ENCODE measurements at places on chromosomes 4 and X.
A peak's percentile ranks its signal among the peaks of the same experiment; 100 is the strongest.

DNA sequence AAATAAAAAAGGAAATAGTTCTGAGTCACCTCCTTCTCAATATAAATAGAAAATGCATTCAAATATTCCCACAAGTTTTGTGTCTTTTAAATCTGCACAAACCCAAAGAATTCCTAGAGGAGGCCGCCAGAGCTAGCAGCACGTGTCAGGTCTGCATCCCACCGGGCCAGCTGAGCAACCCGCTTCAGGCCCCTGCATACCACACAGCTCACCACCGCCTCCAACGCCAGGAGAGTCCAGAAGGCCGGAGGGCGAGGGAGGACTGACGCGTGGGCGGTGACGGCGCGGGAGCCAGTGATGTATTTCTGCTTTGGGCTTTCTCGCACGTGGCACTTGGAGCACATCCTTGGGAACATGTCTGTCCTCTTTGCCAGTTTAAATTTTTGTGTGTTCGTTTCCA, 61.9 kb upstream of the CLDN34 start:
- no peaks in the 10 kb centered on the region for H3K27me3 ChIP-seq
- peaks cover 36% of the 10 kb centered on the region for H3K4me1 ChIP-seq
- H3K4me3 ChIP-seq: no peak overlapping the region
- DNase-seq: no peak
- peak overlapping the region; percentile 96 for H3K27ac ChIP-seq

DNA sequence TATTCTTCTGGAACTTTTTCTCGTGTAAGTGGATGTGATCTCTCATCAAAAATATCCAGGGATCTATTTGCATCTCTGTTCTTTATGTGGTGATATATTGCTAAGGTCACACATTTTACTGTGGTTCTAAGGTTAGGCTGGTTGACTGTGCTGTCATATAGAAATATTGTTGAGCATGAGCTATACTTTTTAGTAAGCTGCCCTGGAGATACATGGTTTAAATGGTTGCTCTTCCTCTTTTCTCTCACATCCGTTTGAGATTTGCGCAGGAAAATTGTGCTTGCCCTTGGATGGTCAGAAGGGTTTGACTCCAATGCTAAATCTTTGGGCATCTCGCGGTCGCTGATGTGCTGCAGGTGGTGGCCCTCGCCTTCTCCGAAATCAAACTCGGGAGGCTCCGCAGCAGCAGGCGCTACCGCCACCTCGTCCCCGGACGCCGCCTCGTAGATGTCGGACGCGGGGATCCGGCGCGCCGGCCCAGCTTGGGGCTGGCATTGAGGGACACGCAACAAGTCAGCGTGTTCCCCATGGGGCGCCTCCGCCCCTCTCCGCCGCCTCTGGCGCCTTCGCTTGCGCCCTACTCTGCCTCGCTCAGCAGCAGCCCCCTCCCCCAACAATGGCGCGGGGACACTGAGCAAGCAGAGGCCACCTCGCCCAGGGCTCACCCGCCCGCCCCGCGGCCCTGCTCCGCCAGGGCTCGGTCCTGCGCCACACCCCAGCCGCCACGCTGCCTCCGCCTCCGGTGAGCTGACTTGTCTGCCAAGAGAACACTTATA, 154.5 kb downstream of the MSN start:
- H3K27ac ChIP-seq: no peak overlapping the region
- H3K4me3 ChIP-seq: peak overlapping the region; percentile 20
- H3K4me1 ChIP-seq: no peaks in the 10 kb centered on the region

DNA sequence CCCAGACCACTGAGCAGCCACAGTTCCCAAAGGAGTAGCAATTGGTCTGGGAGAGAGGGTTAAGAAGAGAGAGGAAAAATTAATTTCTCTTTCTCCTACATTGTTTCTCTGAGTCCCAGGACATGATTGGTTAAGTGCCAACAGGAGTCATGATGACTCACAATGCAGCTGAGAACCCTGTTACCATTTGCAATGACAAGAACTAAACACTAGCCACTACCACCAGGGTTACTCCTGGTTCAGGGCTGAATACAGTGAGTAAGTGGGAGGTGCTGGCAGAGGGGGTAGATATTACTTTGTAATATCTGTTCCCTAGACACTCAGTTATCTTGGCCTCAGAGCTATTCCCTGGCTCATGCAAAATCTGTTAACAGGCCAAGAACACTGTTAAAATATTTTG, 18.0 kb downstream of the ETDC start:
- no peaks in the 10 kb centered on the region for H3K27me3 ChIP-seq
- no peaks in the 10 kb centered on the region for H3K36me3 ChIP-seq
- no peaks in the 10 kb centered on the region for H3K4me1 ChIP-seq

DNA sequence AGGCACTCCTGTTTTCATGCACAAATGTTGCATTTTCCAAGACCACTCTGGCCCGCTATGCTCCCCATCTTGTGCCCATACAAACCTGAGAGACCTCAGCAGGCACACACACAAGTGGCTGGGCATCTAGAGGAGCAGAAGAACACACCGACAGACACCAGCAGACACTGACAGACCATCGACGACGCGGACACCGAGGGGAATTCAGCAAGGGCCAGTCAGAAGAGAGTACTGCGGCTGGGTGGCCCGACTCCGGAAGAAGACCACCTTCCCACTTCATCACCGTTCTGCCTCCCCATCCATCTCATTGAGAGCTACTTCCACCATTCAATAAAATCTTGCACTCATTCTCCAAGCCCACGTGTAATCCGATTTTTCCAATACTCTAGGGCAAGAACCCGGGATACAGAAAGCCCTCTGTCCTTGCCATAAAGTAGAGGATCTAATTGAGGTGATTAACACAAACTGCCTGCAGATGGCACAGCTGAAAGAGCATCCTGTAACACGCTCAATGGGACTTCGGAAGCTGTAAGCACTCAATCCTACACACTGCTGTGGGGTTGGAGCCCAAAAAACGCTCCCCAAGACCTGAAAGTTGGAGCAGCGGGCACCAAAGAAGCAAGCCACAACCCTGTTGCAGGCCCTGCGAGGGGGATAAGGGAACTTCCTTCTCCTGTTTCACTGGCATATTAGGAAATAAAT, 780.9 kb downstream of the ARAP2 start:
- no peaks in the 10 kb centered on the region for H3K4me1 ChIP-seq
- no peak overlapping the region for H3K4me3 ChIP-seq
- H3K36me3 ChIP-seq: no peaks in the 10 kb centered on the region

DNA sequence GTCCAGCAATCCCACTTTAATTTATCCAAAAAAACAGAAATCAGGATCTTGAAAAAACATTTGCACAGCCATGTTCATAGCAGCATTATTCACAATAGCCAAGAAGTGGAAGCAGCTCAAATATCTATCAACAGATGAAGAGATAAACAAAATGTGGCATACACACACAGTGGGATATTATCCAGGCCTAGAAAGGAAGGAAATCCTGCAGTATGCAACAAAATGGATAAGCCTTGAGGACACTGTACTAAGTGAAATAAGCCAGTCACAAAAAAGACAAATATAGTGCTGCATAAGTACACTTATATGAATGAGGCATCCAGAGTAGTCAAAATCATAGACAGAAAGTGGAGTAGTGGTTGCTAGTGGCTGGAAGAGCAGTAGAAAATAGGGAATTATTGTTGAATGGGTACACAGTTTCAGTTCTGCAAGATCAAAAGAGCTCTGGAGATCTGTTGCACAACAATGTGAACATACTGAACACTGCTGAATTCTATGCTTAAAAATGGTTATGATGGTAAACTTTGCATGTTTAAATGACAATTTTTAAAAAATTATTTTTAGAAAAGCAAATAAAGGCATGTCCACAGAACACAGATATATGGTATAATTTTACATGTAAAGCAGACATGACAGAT, 25.6 kb downstream of the CHM start:
- H3K36me3 ChIP-seq: no peaks in the 10 kb centered on the region
- no peaks in the 10 kb centered on the region for H3K27me3 ChIP-seq
- H3K27ac ChIP-seq: no peak overlapping the region
- H3K4me1 ChIP-seq: no peaks in the 10 kb centered on the region
- DNase-seq: no peak

- H3K4me1 ChIP-seq: peaks cover 7% of the 10 kb centered on the region
- no peaks in the 10 kb centered on the region for H3K27me3 ChIP-seq
- H3K4me3 ChIP-seq: no peak overlapping the region
- H3K27ac ChIP-seq: no peak overlapping the region
- H3K36me3 ChIP-seq: no peaks in the 10 kb centered on the region
- DNase-seq: no peak
These were observed 52.6 kb downstream of the ZFYVE28 start for GRCh38 chr4:2365913-2366210.

DNA sequence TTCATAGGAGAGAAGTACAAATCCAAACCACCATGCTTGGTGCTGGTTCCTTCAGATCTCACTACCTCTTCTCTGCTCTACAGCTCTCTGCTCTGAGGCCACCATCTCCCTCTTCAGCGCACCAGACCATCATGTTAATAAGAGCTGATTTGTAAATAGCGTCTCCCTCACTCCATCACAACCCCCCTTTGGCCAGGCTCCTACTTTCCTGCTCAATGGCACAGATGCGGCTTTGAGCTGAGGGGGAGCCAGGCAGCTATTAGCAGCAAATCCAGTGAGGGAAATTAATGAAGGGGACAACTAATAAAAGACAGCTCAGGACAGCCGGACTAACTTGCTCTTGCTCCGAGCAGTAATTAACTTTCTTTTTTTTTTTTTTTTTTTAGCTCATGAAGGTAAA, 13.1 kb downstream of the NEUROG2 start:
- DNase-seq: no peak
- no peaks in the 10 kb centered on the region for H3K36me3 ChIP-seq
- no peak overlapping the region for H3K4me3 ChIP-seq
- H3K27me3 ChIP-seq: peaks cover 48% of the 10 kb centered on the region
- no peak overlapping the region for H3K27ac ChIP-seq
- H3K4me1 ChIP-seq: no peaks in the 10 kb centered on the region

DNA sequence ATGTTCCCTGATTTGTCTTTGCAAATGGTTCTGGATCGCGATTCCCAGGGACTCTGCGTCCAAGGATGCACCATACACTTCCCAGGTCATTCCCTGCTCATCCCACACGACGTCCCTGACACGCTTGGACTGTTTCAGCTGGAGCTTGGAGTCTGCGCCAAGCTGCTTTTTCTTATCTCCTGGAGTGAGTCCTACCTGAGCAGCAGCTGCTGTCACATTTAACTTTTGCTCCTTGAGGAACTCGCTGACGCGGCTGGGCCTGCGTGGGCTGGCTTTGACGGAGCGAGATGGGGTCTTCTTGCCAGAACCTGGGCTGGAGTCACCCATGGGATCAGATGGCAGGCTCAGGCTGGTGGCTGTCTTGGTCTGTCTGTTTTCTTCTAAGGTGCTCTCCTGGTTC, 59.6 kb downstream of the GPRIN3 start:
- no peaks in the 10 kb centered on the region for H3K4me1 ChIP-seq
- H3K4me3 ChIP-seq: no peak overlapping the region
- no peaks in the 10 kb centered on the region for H3K27me3 ChIP-seq
- no peak overlapping the region for H3K27ac ChIP-seq
- no peaks in the 10 kb centered on the region for H3K36me3 ChIP-seq
